H1 (cell line): ENCODE measurements at places on chromosomes 13 and 19. TPM values are rescaled to one million over a fixed set of nuclear protein-coding genes. Genes with fewer than 3 reads are reported as not detected.

The ZNF714 gene
- total RNA-seq, result 71.8 and 74.2 TPM in 2 replicates

The AP1M2 gene
- 140 and 141 TPM in 2 replicates for total RNA-seq

The ZIC2 gene
- 372 and 429 TPM in 2 replicates for total RNA-seq

The SYNGR4 gene
- total RNA-seq, result 1.1 TPM in 1 of 2 replicates, not detected in the other

The ZNF285 gene
- 1.7 and 2.5 TPM in 2 replicates for total RNA-seq

DNA sequence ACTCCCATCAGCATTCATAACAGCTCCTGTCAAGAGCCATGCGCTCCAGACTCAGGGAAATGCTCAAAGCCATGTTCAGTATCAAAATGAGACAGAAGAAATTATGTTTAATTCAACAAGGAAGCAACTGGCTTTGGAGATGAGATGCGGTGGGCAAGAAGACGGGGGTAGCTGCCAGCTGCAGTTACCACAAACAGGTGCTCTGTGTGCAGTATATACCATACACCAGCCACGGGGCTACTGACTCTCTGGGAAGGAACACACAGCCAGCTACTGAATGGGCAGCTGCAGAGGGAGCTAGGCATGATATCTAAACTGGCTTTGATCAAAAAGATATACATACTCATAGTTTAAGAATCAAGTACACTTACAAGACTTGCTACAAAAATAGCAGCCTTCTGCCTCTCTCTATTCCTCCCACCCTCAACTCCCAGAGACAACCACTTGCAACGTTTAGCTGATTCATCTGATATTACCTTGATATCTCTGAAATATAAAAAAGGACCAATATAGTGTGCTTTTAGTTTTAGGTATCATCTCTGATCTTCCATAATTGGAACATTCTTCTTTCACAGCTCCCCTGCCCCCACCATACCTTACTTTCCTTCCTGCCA is 593.0 kb downstream of the UQCRFS1 start:
- H3K4me3 ChIP-seq, result no peak overlapping the region
- H3K27me3 ChIP-seq, result no peaks in the 10 kb centered on the region
- DNase-seq, result no peak

DNA sequence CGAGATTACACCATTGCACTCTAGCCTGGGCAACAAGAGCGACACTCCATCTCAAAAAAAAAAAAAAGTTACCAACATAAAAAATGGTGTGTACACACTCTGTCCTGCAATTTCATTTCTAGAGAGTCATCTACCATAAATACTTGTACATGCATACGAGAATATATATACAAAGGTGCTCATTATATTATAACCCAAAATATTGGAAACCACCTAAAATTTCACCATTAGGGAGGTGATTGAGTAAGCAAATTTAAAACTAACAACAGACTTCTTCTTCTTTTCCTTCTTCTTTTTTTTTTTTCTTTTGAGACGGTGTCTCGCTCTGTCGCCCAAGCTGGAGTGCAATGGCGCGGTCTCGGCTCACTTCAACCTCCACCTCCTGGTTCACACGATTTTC is 7.4 kb upstream of the C5AR1 start:
- H3K4me3 ChIP-seq, result no peak overlapping the region
- no peaks in the 10 kb centered on the region for H3K27me3 ChIP-seq
- H3K4me1 ChIP-seq, result no peaks in the 10 kb centered on the region
- H3K36me3 ChIP-seq, result no peaks in the 10 kb centered on the region
- no peak overlapping the region for H3K27ac ChIP-seq
- no peak for DNase-seq

DNA sequence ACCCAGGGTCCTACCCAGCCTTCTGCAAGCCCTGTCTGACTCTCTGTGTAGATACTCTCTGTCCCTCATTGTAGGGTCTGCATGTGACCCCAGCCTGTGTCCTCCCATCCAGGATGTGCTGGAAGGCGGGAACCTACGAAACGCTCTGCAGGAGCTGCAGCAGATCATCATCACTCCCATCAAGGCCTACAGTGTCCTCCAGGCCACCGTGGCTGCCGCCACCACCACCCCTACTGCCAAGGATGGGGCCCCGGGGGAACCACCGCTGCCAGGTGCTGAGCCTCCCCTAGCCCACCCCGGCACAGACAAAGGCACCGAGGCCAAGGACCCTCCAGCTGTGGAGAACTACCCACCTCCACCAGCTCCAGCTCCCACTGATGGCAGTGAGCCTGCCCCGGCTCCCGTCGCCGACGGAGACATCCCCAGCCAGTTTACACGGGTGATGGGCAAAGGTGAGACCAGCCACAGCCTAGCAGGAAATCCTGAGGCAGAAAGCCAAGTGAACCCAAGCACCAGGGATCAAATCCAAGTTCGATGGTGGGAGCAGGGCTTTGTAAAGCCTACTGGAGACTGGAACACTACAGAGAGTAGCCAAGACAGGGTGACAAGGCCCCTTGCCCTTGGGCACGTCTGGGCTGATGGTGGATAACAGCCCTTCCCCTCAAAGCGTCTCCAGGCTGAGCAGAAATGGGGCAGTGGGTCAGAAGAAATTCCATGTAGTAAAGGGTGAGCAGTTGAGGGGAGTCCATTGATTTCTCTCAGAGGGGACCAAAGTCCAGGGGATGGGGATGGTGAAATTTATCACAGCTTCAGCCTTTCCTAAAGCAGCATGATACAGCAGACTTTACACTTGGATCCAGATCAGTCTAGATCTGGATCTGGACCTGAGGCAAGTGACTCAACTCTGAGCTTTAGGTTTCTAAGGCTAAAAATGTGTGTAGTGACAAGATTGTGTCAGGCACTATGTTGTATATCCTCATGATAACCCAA is 13.2 kb downstream of the PAF1 start:
- H3K4me3 ChIP-seq, result no peak overlapping the region
- no peaks in the 10 kb centered on the region for H3K27me3 ChIP-seq
- H3K27ac ChIP-seq, result no peak overlapping the region

DNA sequence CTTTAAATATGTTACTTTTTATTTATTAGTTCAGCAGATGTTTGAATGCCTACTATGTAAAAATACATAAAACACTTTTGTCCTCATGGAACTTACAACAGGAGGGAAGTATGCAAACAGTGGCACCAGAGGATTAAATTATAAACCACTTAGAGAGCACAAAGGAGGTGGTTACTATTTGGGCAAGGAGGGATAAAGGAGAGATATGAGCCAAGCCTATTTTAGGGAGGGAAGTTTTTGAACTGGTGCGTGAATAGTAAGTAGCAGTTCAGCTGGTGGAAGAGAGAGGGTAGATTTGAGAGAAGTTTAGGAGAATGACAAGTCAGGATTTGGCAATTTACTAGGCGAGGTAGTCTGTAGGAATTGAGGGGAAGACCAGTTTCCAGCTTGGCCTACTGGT is 8.6 kb downstream of the AKAP11 start:
- no peaks in the 10 kb centered on the region for H3K36me3 ChIP-seq
- H3K4me1 ChIP-seq, result no peaks in the 10 kb centered on the region; the same call in 1 of the 2 replicates
- no peak overlapping the region for H3K4me3 ChIP-seq
- H3K27ac ChIP-seq, result no peak overlapping the region

- H3K27ac ChIP-seq, result no peak overlapping the region
- H3K4me1 ChIP-seq, result no peaks in the 10 kb centered on the region
- DNase-seq, result no peak
- H3K36me3 ChIP-seq, result no peaks in the 10 kb centered on the region
Observed at GRCh38 chr13:46526740-46527139, 26.2 kb upstream of the LRCH1 start.

GRCh38 chr13:110183910-110184309 is 123.0 kb downstream of the COL4A1 start:
- H3K4me3 ChIP-seq, result no peak overlapping the region
- H3K4me1 ChIP-seq, result no peaks in the 10 kb centered on the region
- H3K27me3 ChIP-seq, result no peaks in the 10 kb centered on the region
- H3K27ac ChIP-seq, result no peak overlapping the region
- peaks cover 8% of the 10 kb centered on the region for H3K36me3 ChIP-seq
- DNase-seq, result no peak

GRCh38 chr13:89255844-89256406 is 1584.8 kb downstream of the SLITRK5 start:
- H3K36me3 ChIP-seq, result no peaks in the 10 kb centered on the region
- DNase-seq, result no peak
- H3K27me3 ChIP-seq, result no peaks in the 10 kb centered on the region
- no peak overlapping the region for H3K4me3 ChIP-seq

DNA sequence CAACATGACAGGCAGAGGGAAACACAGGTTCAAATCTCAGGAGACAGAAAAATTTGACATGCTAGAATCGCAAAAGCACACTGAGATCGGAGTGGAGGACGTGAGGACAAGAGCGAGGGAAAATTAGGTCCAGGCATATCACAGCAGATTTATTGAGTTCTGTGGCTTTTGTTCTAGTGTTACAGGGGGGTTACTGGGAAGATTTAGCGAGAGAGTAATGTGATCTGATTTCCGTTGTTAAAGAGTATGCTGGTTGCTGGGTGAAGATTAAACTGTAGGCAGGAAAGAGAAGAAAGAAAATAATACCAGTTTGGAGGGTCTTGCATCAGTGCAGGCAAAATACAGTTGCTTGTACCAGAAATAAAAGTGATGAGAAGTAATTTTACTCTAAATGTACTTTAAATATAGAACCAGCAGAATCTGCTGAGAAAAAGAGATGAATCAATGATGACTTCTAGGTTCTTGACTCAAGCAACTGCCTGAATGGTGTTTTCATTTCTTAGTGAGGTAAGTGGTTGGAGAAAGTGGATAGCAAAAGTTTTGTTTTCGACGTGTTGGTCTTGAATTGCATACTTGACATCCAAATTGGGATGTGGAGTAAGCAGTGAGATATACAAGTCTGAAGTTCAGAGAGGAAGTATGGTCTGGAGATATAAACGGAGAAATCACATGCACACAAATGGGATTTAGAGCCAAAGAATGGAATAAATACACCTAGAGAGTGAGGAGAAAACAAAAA is 35.7 kb downstream of the UFM1 start:
- no peaks in the 10 kb centered on the region for H3K27me3 ChIP-seq
- DNase-seq, result no peak
- no peak overlapping the region for H3K27ac ChIP-seq
- H3K36me3 ChIP-seq, result no peaks in the 10 kb centered on the region
- H3K4me1 ChIP-seq, result 0 out of 2 replicates have a peak, but pooled peaks cover 3% of the 10 kb centered on the region
